Astrocyte (in vitro differentiated cells and primary cell): ENCODE measurements at places on chromosomes 4 and X.

DNA sequence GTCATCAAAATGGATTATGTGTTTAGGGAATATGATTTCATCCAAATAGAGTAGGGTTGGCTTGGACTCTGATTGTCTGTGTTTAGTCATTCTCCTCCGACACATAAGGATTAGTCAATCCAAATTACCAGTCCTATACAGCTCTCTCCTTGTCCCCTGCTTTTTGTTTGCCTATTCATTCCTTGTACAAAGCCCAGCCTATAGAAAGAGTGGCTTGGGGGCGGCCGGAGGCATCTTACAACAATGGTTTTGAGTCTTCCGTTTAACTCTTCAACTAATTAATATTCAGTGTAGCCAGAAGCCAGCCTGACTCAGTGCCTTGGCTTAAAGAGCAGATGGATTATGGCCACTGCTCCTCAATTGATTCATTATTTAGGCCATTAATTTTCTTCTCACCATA, 796.6 kb upstream of the POU3F4 start:
- DNase-seq: no peak

- no peak for DNase-seq
Measured at GRCh38 chr4:189002475-189002874, 863.2 kb downstream of the TRIML1 start.

DNA sequence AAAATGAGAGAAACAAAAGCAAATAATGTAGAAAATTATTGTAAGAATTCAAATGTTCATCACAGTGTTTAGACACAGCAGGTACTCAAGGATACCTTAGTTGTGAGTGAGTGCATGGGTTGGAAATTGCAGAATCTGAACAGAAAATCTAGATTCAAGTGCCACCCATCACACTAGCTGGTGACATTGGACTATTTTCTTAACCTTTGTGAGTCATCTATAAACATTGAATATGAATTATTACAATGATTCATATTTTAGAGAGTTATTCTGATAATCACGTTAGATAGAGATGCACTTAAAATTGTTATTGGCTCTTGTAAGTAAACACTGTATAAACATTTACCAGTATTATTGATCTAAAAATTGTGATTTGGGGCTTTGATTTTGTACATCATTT, 1113.1 kb downstream of the STIM2 start:
- no peak for DNase-seq

- no peak for DNase-seq
Measured at GRCh38 chr4:132838244-132838643, 310.9 kb upstream of the PCDH10 start.

DNA sequence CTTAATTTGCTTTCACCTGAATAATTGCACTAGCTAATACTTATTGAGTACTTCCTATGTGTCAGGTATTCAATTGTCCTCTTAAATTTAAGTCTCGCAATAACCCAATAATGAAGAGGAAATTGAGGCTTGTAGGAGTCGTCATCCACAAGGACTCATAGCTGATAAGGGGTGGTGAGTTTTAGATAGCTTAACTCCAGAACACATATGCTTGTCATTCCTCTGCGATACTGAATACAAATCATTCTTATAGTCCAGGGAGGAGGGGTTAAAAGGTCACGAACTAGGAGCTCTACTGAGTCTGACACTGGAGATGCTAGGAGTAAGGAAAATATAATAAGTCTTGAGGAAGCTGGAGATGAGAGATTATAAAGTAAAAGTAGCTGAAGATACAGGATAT, 1.4 kb upstream of the PACRGL start:
- DNase-seq: no peak

DNA sequence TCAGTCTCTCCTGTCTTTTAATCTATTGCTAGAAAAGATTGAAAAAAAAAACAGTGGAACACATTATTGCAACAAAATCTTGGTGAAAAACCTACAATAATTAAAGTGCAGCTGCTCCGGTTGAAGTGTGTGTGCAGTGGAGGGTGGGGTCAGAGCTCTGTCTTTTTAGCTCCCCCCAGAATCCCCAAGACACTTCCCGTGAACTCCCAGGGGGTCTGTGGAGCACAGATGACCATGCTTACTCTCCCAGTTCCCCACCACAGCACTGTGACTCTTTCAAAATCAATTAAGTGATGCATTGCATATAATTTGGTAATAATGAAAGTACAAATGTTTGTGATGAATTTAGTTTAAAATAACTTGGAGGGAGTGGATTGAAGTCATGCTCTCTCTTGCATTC, 15.7 kb upstream of the SLC10A4 start:
- no peak for DNase-seq

DNA sequence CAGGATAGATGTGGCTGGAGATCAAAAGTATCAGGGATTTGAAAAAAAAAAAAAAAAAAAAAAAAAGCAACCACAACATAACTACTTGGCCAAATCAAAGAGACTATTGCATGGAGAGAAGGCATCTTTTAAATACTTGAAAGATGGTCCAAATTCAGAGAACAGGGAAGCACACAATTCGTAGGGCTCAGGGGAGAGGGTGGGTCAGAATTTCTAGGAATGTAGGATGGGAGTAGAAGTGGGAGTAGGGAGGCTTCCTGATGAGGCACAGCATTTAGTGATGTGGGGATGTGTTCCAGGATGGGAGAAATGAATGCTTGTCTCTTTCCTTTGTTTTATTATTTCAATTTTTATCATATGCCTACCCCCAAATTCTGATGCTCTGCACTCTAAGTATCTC, 36.3 kb downstream of the RTL3 start:
- no peak for DNase-seq

DNA sequence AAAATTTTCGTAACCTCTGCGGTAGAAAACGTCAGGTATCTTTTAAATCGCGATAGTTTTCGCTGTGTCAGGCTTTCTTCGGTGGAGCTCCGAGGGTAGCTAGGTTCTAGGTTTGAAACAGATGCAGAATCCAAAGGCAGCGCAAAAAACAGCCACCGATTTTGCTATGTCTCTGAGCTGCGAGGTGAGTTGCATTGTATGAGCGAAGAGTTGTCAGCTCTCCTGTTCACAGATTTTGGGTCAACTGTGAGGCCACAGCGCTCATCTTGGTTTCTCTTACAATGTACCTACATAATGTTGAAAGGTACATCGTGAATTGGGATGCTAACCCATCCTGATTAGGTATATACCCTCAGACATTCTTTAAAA, 486 bp downstream of the CLCN3 start:
- no peak for DNase-seq

- no peak for DNase-seq
Measured at GRCh38 chr4:98527534-98528269, 130.7 kb downstream of the TSPAN5 start.

DNA sequence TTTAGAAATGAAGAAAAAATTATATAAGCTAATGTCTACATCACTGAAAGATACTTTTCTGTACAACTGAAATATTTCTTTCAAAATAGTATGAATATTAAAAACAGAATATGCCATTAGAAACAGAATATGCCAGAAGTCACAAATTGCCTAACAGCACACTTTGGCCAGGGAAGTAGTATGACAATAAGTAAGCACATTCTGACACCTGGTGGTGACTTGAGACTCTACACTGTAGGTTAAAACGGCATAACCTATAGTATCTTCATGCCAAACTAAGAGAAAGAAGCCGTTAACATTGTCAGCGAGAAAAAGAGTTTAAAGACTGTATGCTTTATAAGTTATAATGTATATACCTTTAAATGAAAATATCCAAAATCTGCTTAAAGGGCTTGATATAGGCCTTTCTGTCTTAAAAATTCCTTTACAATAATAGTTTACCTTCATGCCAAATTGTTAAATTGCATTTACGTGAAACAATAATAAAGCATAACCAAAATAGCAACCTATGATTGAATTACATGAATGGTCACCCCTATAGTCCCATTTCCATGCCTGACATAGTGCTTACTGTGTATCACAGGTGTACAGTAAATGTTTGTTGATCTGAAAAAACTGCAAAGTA, 32.8 kb downstream of the FAM13A start:
- peak; percentile 51 for DNase-seq

- no peak for DNase-seq
Measured at GRCh38 chr4:77028246-77028645, 47.5 kb downstream of the CCNI start.

DNA sequence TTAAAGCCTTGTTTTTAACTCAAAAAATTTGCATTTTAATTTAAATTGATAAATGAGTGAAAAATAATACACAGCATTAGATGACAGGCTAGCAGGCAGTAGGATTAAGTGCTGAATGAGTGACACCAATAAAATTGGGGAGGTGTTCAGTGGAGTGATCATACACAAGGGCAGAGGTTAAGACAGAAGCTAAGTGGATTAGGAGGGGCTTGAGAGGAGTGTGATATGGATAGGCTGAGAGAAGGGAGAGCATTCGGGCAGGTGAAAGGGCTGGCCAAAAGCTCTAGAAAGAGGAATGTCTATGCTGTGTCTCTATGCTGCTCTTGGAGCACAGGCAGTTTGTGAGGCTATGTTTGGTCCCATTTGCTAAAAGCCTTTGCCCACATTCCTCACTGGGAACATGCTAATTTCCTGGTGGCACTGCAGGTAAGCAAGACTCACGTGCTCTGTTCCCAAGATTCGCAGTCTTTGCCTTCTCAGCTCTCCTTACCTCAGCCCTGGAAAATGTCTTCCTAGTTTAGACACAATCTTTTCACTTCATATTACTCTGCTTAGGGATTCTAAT, 52.8 kb upstream of the CCSER1 start:
- no peak for DNase-seq

DNA sequence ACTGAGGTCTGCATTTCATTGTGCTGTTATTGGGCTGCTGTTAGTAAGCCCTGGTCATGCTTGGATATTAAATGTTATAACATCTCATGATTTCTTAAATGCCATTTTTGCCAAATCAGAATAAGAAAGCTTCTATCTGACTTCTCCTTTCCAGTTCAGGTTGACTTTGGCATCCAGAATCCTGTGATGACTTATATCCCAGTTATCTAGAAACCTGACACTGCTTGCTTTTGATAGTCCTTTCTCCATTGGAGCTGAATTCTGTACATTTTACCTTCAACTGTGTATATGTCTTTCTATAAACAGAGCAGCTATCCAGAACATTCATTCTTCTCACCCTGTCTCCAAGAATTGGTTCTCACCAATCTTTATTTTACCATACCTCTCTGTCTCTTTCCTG, 257.7 kb upstream of the GNPDA2 start:
- no peak for DNase-seq

- DNase-seq: peak; percentile 87
Measured at GRCh38 chr4:113837397-113837796, 75.9 kb upstream of the CAMK2D start.

DNA sequence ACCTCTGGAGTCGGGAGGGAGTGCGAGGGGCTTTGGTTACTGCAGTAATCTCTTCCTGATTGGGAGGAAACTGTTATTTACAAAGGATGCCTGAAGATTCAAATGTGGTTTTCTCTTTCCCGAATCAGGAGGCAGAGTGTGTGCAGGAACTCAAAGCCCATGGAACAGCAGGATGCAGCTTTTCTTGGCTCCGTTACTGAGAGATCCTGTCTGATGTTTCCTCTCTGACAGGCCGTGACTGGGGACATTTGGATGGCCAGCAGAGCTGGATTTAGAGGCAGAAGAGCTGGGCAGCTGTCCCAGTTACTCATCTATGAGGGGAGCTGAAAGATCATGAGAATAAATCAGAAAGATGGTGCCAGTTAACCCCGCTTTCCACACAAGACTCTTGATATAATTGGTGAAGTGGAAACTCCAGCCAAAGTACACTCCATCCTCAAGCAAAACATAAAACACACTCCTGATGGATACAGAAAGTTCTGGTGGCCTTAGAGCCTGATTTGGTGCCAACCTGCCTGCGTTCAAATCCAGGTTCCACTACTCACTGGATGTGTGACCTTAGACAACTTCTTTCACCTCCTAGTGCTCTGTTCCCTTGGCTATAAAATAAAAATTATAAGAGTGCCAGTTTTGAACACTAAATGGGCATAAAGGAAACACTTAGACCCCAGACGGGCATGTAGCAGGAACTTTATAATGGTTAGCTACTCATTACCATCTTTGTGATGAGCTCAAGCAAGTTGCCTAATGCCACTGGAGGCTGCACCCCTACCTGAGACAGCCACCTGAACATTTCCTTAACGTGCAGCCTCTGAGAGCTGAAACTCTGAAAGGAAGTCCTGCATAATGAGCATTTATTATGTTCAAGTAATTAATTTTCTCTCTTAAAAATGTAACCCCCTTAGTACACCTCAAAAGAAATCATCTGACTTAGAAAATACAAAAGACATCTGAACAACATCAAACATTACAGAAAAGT, 349.0 kb upstream of the GATB start:
- DNase-seq: no peak

DNA sequence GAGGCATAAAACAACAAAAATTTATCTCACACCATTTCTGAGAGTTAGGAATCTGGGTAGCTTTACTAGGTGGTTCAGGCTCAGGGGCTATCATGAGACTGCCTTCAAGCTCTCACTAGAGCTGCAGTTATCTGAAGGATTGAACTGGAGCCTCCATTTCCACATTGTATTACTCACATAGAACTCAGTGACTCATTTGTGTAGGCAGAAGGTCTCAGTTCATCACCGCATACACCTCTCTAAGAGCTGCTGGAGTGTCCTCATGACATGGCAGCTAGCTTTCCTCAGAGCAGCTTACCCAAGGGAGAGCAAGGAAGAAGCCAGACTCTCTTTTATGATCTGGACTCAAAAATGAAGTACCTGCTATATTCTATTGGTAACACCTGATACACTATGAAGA, 389.2 kb downstream of the IQCM start:
- peak; percentile 49 for DNase-seq

- peak; percentile 93 for DNase-seq
Measured at GRCh38 chrX:3244203-3244743, 102.2 kb downstream of the MXRA5 start.
